ENCODE measurements at places on chromosomes 1 and 21.

- peak; percentile 76 for DNase-seq
Measured at GRCh38 chr1:44947063-44947773, 39.2 kb downstream of the EIF2B3 start.

GRCh38 chr1:76340056-76340455 lies 265.5 kb downstream of the ST6GALNAC3 start:
- DNase-seq = no peak

- DNase-seq = no peak
Measured at GRCh38 chr1:179925922-179926849, 28.4 kb upstream of the CEP350 start.

GRCh38 chr1:147892216-147892615 lies 10.4 kb upstream of the GJA8 start:
- no peak for DNase-seq

- no peak for DNase-seq
Measured at GRCh38 chr1:216523449-216524190, 100.4 kb upstream of the USH2A start.

DNA sequence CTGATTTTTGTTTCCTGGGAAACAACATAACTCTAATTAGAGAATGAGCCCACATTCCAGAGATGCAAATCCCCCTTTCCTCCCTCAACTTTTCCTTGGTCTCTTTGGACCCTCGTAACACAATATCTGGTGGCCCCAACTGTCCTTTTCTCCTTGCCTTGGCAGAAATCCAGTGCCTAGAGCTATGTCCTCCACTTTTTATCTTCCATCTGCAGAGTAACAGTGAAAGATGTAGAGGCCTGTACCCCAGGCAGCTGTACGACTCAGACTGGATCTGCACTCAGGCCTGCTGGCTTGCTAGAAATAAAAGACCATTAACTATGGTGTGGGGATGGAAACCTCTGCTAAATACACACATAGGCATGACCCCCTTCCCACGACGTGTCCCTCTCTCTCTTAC lies 72.0 kb downstream of the WARS2 start:
- DNase-seq = no peak

DNA sequence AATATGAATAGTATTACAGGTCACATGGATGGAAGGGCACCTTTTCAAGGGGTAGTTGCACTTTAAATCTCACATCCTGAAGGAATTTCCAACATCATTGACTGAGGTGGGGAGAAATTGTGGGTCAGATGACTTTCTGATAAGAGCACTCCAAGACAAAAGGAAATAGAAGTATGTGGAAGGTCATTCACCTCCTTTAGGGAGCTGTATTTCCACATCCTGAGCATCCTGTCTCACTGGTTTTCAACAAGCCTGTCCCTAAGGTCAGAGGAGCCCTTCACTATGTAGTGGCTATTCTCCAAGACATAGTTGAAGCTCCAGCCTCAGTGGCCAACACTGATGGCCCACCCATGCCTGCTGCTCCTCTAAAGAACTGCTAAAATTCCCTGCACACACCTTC lies 76.5 kb downstream of the ATP1A1 start:
- no peak for DNase-seq

- DNase-seq = no peak
Measured at GRCh38 chr1:3779265-3779911, 6.8 kb downstream of the SMIM1 start.

DNA sequence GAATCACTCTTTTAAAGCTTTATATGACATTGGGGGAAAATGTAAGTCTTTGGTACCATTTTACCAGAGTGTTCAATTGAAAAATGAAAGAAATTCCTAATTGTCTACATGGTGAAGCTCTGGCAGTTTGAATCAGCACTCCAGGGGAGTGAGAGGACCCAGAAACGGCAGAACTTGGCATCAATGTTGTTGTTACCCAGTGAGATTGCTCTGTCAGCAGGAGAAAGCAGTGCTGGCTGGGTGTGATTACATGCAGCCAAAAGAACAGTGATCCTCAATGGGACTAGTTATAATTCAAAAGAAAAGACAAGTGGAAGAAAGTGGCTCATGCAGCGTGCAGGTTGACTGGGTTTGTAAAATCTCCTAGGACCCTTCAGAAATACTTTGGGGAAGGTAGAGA lies 206.4 kb downstream of the PTPRC start:
- no peak for DNase-seq

DNA sequence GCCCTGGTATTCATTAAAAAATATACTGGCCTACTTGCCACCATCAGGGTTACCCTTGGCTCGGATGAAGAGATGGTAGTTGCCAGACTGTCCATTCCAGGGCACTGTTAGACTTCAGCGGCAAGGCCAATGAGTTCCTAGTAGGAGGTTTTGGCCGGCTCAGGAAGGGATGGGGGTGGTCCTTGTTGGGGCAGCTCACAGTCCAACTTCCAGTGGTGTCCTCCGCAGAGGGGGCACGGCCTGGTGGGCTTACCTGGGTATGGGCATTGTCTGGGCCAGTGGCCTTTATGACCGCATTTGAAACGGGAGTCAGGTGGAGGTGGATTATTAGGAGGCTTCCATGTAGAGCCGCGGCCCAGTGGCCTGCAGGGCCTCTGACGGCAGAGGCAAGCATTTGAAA lies 139.1 kb upstream of the ETV3 start:
- no peak for DNase-seq

- DNase-seq = no peak
Measured at GRCh38 chr21:28550057-28550825, 442.4 kb downstream of the LTN1 start.

DNA sequence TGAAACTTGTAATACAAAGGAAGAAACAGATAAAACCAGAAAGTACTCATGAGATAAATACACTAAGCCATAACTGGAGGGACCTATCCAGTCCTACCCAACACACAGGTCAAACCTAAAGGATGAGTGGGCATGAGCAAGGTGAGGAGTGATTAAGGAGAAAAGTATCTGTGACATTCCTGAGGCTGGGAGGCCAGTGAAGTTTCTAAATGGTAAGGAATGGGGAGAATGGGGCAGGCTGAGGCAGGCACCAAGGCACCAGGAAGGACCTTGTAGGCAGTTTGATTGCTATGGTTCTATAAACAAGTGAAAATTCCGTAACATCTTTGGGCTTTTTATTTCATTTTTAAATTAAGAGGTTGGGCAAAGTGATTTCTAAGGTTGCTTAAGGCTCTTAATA lies 10.4 kb downstream of the DDX59 start:
- no peak for DNase-seq

GRCh38 chr1:22329148-22329515 lies 122.5 kb upstream of the ZBTB40 start:
- DNase-seq = no peak

GRCh38 chr1:50851034-50851433 lies 109.0 kb downstream of the FAF1 start:
- DNase-seq = no peak

GRCh38 chr21:44353191-44353970 lies at the start of gene TRPM2:
Gene TRPM2, plus strand, starts transcription at chr21:44353621. Its CDS starts 80 bp downstream, at chr21:44353701.
- no peak for DNase-seq

DNA sequence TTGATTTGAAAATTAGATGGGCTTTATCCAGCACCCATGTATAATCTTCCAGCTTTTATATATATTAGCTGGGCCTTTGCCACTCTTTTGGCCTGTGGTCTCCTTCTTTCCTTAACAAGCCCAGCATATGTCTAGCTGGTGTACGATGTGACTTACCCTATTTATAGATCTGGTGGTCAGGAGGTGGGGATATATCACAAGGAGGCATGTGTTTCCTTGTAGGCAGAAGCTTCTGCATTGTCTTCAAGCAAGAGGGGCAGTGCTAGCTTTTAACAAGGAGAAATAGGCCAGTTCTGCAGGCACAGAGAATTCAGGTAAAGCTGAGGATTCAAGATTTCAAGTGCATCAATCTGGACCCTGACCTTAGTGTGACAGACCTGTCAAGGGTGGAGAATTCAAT lies 38.0 kb upstream of the DNASE2B start:
- DNase-seq = no peak

DNA sequence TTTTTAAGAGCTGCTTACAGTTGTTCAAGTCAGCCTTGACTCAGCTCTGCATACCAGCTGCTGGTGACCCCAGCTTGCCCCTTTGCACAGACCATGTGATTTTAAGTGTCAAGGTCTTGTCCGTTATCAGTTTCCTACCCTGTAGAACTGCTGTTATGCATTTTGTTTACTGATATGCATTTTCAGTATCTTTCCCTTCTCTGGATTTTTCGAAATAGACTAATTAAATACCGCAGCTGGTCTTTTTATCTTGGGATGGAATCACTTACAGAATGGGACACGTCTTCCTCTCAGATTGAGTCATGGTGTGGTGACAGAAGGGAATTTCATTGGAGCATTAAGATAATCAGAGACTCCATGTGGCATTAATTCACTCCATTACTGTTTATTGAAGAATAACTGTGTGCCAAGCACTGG lies 145.6 kb downstream of the FMN2 start:
- no peak for DNase-seq

GRCh38 chr21:17576080-17576835 lies 36.4 kb downstream of the BTG3 start:
- peak; percentile 91 for DNase-seq

DNA sequence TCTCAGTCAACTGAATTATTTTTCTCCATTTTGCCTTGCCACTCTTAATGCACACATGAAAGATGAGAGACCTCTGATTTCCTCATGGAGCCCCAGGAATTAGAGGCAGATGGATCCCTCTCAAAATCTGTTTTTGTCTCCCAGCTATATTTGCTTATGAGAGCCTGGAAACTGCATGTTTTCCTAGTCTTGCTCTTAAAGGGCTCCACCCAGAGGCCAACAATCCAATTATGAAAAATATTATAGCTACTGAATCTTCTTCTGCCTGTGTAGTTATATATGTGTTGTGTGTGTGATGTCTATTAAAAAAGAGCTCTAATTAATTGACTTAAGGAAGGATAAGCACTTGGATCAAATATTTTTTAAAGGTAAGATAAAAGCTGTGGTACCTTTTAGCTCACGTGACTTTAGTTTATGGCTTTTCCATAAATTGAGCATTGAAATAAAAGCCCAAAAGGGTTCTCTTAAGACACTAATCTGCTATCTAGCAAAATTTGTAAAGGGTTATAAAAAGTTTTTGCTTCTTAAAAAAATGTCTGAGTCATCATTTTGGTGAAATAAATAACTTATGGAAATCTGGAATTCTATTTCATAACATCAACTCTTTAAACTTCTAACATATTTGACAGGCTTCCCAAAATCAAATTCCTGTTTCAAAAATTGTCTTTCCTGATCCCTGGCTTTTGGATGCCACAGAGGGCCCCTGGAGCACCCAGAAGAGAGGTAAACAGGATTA lies 31.2 kb upstream of the TSPEAR start:
- DNase-seq = peak; percentile 63

GRCh38 chr1:207903767-207904166 lies 7.2 kb downstream of the CD34 start:
- DNase-seq = no peak

GRCh38 chr1:171532520-171532919 lies 47.2 kb downstream of the PRRC2C start:
- DNase-seq = no peak

DNA sequence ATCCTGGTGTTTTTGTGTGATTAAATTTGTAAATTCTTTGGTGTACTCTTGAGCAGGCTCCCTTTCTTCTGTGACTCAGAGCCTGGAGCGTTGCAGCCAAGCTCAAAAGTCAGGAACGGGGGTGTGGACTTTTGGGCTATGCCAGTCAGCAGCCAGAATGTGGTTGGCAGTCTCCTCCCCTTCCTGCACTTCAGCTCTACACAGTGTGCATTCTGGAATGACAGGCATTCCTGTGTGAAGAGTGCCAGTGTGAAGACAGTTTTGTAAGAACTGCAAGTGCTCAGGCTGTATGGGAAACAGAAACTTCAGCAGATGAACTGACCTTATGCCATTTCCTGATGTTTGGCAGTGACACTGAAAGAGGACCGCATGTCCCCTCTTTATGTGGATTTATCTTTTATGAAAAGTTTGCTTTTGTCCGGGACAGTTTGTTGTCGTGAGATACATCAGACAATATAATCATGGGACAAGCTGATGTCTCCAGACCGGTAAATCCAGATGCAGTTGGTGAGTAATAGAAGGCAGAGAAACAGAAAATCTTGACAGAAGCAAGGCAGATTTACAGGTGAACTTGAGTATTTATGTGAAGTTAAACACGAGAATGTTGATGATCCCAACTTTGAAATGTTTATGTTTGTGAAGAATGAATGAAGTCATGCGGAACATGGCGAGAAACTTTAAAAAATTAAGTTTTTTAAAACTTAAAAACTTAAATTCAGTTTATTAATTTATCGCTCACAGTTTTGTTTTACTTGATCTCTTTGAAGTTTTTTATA lies 67.7 kb upstream of the RCC1 start:
- DNase-seq = no peak

GRCh38 chr1:3001471-3002348 lies 19.6 kb upstream of the ACTRT2 start:
- no peak for DNase-seq

Measured in NCI-H1105 treated with DMSO at 0.1 percent for 48 hours (cell line).